CD4-positive, alpha-beta T cell treated with Interferon alpha-2 for 1 hour (primary cell): ENCODE measurements at places on chromosomes 13 and 19.

GRCh38 chr13:77219401-77219800 is 107.5 kb downstream of the MYCBP2 start:
- no peak for DNase-seq

DNA sequence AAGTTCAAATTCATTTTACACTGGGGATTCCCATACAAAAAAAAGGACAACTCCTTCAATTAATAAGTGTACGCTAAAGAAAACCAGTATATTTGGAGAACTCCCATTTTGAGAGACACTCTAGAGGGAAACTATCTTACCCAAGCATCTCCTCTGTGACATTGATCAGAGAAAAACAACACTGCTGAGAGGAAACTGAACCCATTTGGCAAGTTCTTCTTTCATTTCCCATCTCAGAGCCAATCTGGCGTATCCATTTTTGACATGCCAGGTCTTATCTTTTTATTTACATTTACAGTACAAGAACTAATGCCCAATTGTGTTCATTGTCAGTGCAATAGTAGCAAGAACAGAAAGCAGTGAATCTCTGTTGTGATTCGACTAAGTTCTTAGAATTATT is 30.1 kb downstream of the LIG4 start:
- DNase-seq, result no peak

DNA sequence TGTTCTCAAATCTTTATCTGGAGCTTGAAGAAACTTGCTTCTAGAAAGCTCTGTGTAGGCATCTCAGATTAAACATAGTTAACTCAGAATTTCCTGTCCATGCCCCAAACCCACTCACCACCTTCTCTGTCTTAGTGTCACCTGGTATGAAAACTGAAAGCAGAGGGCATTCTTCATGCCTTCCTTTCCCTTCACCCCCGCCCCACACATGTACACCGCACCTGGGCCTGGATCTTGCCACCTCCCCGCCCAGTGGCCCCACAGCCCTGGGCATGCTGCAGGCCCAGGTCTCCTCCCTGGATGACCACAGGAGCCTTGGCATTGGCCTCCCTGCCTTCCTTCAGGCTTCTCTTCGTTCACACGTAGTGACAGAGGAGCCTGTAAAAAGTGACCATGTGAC is 15.8 kb downstream of the CFAP97D2 start:
- DNase-seq, result no peak

DNA sequence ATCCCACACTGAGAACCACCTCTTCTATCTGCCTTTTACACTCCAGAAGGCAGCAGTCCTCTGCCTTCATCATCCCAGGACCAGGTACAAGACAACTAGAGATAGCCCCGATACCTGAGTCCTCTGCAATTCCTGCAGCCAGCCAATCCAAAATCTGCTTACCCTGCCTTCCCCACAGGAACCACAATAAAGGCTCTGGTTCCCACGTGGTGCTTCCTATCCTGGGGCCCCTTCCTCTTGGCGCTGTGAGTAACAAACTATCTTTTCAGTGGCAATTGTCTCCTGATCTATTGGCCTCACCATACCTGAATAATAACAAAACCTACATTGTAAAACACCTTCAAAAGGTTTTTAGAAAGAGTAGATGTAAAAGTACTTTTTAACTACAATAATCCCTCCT is 63.1 kb downstream of the ZDHHC20 start:
- peak; percentile 24 for DNase-seq

DNA sequence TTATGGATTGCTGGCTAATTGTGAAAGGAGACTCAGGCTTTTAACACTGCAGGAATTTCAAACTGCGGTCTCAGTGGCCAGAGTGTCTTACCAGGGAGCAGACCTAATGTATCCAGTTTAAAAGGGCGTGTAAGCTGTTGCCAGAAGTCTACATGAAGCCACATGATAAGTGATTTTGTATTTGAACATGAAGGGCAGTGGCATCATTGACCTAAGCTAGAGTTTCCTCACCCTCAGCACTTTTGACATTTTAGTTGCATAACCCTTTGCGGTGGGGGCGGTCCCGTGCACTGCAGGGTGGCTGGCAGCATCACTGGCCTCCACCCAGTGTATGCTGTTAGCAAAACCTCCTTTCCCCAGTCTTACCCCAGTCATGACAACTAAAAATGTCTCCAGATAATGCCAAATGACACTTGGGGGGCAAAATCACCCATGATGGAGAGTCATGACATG is 23.7 kb upstream of the GPR18 start:
- peak; percentile 85 for DNase-seq
